ENCODE measurements at places on chromosomes 1 and 21. TPM values are rescaled to one million over a fixed set of nuclear protein-coding genes. Genes with fewer than 3 reads are reported as not detected.

GRCh38 chr1:81548918-81549587 is 251.7 kb upstream of the ADGRL2 start:
- DNase-seq, result no peak

GRCh38 chr1:32759997-32760623 is 57.0 kb downstream of the YARS1 start:
- peak; percentile 97 for DNase-seq

- DNase-seq, result no peak
Measured at GRCh38 chr1:168298446-168298845, 17.8 kb downstream of the TBX19 start.

EVA1C gene
- 2.0 TPM for polyA plus RNA-seq

GRCh38 chr1:165397944-165398343 is 41.4 kb upstream of the LMX1A start:
- DNase-seq, result no peak

DNA sequence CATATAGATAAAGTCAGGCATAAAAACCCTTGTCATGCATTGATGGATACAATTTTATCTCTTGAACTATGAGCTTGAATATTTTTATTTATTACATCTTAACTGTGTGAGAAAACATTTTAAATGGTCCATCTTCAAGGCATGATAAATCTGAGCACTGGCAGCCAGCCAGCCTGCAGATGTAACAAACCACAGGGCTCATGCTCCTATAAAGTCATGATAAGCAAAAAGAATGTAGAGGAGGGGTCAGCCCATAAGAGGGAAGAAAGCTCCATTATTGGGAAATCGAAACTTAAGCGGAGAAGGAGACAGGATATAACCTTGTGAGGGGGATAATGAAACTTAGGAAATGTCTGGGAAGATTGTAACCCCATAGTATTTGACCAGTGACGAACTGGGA is 839.0 kb downstream of the LRRIQ3 start:
- DNase-seq, result no peak

- no peak for DNase-seq
Measured at GRCh38 chr1:218383681-218384080, 38.5 kb downstream of the TGFB2 start.

DNA sequence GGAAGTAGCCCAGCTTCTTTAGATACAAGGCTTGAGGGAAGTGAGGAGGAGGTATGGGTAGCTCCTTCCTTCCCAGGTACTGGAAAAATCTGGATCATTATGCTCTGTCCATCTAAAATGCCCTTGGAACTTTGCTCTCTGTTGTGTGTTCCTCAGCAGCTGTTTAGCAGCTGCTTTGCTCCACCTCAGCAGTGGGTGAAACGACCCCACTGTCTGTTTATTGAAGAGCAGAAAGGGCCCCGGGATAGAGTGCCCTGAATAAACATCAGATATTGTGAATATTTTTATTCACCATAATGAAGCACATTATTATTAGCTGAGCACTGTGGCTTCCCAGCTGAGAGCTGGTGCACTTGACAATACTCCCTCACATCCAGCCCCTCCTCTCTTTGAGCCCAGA is 237.9 kb downstream of the PBX1 start:
- DNase-seq, result peak; percentile 42

All from large intestine (tissue), 12 donors.